Endodermal cell (in vitro differentiated cells): ENCODE measurements at places on chromosomes 3 and 15. TPM values are rescaled to one million over a fixed set of nuclear protein-coding genes. Genes with fewer than 3 reads are reported as not detected.

The PAQR5 gene
- 53.5 and 55.6 TPM in 2 replicates for total RNA-seq

GRCh38 chr15:93154666-93155065 lies 65.7 kb upstream of the RGMA start:
- no peak overlapping the region for H3K4me3 ChIP-seq
- no peaks in the 10 kb centered on the region for H3K27me3 ChIP-seq
- H3K36me3 ChIP-seq, result no peaks in the 10 kb centered on the region
- H3K4me1 ChIP-seq, result no peaks in the 10 kb centered on the region
- H3K27ac ChIP-seq, result no peak overlapping the region
- no peak for DNase-seq

- DNase-seq, result peak; percentile 84
- H3K4me3 ChIP-seq, result peak overlapping the region; percentile 97
- peaks cover 55% of the 10 kb centered on the region for H3K36me3 ChIP-seq
- peaks cover 7% of the 10 kb centered on the region for H3K4me1 ChIP-seq
Measured at GRCh38 chr3:49723296-49723627, 489 bp downstream of the GMPPB start.

GRCh38 chr3:107662124-107662507 lies 139.4 kb downstream of the BBX start:
- H3K27ac ChIP-seq, result no peak overlapping the region
- H3K36me3 ChIP-seq, result no peaks in the 10 kb centered on the region
- no peak overlapping the region for H3K4me3 ChIP-seq
- no peaks in the 10 kb centered on the region for H3K27me3 ChIP-seq
- DNase-seq, result no peak
- H3K4me1 ChIP-seq, result no peaks in the 10 kb centered on the region

GRCh38 chr3:173841334-173841733 lies 443.8 kb downstream of the NLGN1 start:
- H3K4me1 ChIP-seq, result no peaks in the 10 kb centered on the region
- peak overlapping the region; percentile 2 for H3K4me3 ChIP-seq
- H3K36me3 ChIP-seq, result no peaks in the 10 kb centered on the region
- DNase-seq, result peak; percentile 57
- no peaks in the 10 kb centered on the region for H3K27me3 ChIP-seq
- no peak overlapping the region for H3K27ac ChIP-seq
